ENCODE measurements at places on chromosomes 7 and 10.
A peak's percentile ranks its signal among the peaks of the same experiment; 100 is the strongest.

GRCh38 chr10:45464958-45465567 is 91.0 kb downstream of the ALOX5 start:
- peak; percentile 88 for DNase-seq

- DNase-seq: no peak
Observed at GRCh38 chr7:78601728-78602127, 803.2 kb downstream of the PHTF2 start.

- no peak for DNase-seq
Observed at GRCh38 chr10:20672741-20673140, 224.4 kb downstream of the NEBL start.

- DNase-seq: no peak
Observed at GRCh38 chr7:47477191-47478016, 104.5 kb downstream of the TNS3 start.

GRCh38 chr7:32336726-32337125 is 153.5 kb downstream of the LSM5 start:
- DNase-seq: no peak

- DNase-seq: no peak
Observed at GRCh38 chr10:23202779-23203178, 10.7 kb downstream of the PTF1A start.

DNA sequence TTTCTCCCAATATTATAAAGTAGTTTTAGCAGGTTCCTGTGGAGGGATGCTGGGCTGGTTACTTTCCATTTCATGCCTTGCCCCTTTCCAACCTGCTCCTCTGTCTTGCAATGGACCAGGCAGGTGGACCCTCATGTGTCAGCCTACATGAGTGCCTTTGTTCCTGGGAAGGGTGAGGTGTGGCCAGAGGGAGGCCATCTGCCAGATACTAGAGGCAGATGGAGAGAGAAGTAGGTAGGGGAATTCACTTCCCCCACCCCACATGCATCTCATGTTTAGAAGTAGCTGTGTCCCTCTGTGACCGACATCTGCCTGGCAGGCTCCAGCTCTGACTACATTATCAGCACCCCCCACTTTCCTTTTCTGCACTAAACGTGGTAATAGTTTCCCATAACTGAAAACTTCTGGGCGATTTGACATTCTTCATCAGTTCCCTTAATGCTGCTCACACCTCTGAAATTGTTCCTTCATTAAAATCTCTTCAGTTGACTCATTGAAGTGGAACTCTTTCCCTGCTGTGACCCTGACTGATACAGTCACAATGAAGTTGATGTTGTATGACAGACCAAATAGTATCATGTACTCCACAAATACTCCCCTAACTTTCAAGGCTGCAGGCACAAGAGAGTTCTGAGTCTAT is 396.3 kb upstream of the FZD8 start:
- DNase-seq: no peak

DNA sequence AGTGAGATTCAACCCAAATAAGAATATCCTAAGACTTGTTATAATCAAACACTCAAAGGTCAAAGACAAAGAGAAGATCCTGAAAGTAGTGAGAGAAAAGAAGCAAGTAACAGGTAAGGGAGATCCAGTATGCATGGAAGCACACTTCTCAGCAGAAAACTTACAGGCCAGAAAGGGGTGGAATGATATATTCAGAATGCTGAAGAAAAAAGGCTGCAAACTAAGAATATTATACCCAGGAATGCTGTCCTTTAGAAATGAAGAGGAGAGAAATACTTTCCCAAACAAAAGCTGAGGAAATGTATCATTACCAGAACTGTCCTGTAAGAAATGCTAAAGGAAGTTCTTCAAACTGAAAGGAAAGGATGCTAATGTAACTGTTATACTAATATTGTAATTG is 12.6 kb upstream of the ZNF746 start:
- no peak for DNase-seq

- peak; percentile 22 for DNase-seq
Observed at GRCh38 chr10:14063531-14064285, 267.0 kb downstream of the FRMD4A start.

DNA sequence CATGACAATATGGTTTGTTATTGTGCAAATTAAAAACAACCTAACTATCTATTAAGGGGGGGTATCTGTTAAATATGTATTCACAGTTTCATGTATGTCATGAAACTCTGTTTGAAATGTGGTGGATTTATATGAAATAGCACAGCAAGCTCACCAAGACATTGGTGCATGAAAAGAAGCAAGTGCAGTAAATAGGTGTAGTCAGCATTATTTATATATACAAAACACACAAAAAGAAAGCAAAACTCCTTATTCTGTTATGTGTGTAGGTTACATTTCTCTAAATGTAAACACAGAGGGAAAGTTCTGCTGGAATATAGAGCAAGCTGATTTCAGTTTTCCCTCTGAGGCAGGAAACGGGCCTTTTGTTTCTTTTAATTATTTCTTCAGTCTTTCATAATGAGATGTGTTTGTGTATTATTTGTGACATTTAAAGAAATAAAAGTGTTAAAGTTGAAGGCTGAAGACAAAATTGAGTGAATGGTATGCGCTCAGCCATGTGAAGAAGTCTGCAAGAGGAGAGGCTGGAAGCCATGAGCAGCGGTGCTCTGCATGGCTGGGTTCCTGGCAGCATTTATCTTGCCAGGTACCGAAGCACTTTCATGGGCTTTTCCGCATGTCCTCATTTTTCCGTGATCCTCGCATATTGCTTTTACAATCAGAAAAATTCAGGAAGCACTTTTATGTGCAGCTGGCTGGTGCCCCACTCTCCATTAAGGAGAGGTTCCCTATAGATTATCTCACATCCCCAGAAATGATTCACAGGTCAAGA is 38.5 kb downstream of the GRID1 start:
- no peak for DNase-seq

GRCh38 chr10:79242620-79243152 is 104.6 kb upstream of the PPIF start:
- DNase-seq: peak; percentile 94

GRCh38 chr10:110415809-110416208 is 81.9 kb upstream of the DUSP5 start:
- no peak for DNase-seq

Measured in AG08396 (cell line).